ENCODE measurements at places on chromosomes 7 and 10.

DNA sequence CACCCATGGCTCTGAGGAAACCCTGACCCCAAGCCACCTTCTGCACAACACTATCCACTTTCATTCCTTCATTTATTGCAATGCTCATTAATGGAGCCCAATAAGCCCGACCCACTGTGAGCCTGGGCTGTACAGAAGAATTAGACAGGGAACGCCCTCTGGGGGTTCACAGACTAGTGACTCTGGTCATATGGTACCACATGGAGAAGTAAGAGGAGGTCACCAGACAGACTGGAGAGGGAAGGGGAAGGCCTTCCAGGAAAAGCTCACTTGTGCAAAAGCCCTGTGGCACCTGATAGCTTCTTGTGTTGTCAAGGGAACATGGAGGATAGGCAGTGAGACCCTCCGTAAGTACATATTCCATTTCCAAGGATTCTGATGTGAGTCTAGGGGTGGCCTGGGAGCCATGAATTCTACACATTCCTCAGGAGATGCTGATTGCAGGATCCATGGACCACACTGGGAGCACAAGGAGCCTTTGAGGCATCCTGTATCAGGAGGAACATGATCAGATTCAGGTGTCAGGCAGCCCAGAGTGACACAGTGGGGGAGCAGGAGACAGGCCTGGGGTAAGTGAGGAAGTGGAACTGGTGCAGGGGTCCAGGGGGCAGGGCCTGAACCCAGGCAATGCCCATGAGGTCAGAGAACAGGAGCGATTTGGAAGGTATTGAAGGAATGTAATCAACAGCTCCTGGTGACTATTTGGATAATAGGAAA is 19.9 kb downstream of the TMEM72 start:
- DNase-seq: no peak

- no peak for DNase-seq
These were observed 178.2 kb downstream of the SLC25A13 start for GRCh38 chr7:96143495-96144259.

GRCh38 chr7:114919587-114919986 is 2.3 kb upstream of the MDFIC start:
- DNase-seq: no peak

DNA sequence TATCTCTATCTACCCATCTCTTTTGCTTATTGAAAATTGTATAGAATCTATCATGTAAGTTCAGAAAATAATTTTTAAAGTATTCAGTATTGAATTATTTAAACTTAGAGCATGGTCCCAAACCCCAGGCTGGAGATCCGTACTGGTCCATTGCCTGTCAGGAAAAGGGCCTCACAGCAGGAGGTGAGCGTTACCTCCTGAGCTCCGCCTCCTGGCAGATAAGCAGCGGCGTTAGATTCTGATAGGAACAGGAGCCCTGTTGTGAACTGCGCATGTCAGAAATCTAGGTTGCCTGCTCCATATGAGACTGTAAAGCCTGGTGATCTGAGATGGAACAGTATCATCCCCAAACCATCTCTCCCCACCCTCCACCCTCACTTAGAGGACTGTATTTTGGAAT is 266.0 kb upstream of the CNTNAP2 start:
- DNase-seq: no peak
